ENCODE measurements at places on chromosomes 12 and 14.
A peak's percentile ranks its signal among the peaks of the same experiment; 100 is the strongest.

DNA sequence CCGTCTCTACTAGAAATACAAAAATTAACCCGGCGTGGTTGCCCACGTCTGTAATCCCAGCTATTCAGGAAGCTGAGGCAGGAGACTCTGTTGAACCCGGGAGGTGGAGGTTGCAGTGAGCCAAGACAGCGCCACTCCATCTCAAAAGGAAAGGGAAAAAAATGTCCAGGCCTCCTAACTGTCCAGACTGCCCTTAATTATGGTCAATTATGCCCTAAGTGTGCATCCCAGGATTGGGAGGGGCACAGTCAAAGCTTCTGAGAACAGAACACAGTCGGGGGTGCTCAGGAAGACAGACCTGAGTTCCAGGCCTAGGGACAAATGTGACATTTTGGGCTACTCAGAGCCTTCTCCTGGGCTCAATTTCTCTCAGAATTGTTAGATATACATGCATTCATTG, 31.8 kb upstream of the SMUG1 start:
- no peak for DNase-seq

DNA sequence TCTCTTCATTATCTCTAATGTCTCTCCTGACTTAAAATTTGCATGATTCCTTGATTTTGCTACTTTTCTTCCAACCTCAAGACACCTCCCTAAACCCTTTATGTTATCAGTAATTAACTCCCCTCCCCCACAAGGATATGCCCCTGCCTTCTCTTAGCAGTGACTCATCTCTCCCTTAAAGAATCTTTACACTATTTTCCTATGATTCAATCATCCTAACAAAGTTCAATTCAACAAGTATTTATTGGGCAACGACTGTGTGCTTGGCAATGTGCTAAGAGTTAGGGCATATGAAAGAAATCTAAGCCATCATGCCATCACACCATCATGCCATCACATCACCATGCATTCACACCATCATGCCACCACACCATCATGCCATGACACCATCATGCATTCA, 80.1 kb downstream of the ANO2 start:
- no peak for DNase-seq

- DNase-seq = no peak
These were observed 46.9 kb upstream of the IGF1 start for GRCh38 chr12:102527171-102527720.

DNA sequence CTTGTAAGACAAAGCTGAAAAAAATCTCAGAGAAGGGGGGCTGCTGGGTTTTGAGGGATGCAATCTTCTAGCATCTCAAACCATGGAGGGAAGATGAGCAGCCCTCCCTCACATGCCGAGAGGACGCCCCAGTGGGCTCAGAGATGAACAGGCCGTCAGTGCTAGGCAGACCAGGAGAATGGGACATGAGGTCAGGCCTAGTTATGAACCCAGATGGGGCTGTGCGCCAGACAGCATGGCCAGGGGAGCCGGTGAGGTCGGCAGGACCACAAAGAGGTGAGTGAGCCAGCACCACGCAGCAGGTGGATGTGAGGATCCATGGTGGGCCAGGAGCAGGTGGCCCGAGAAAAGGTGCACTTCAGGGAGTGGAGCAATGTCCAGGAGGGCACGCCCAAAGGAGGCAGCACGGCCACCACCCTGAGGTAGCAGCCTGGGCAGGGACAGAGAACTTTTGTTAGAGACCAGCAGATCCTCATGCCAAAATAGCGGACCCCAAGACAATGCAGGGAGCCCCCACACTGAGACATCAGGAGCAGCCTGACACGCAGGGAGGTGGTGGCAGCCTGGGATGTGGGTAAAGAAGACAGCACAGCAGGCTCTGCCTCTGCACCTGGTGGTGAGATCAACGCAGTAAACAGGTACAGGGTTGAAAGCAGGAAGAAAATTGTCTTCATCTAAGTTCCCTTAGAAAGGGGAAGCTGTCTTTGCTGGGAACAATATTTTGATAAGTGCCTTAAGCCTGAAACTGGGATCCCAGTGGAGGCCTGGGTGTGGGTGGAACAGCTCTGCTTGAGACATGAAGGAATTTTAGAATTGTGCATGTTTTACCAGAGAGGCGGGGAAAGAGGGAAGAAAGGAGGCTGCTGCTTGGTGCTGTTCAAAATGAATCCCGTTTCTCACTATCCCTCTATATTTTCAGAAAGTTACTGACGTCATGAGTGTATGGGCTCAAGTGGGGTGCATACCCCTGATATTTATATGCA, 17.8 kb upstream of the MCRS1 start:
- no peak for DNase-seq

DNA sequence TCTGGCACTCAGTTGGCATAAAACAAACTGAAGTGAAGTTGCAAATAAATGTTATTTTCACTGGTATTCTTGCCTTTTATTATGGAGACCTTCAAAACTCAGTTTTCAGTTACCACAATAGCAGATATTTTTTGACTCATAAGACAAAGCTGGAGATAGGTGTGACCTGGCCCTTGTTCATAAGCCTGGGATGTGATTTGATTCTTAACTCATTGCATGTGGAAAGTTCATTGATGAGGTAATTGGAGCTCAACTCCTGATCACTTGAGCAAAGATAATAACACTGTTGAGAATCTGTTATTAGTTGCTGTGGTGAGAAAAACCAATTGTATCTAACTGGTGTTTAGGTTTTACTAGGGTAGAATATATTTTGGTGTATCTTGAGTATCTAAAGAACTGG, 105.1 kb downstream of the AEBP2 start:
- no peak for DNase-seq

GRCh38 chr12:9755035-9755434, 5.7 kb downstream of the CD69 start:
- DNase-seq = no peak

- no peak for DNase-seq
These were observed 6.4 kb downstream of the NFKBIA start for GRCh38 chr14:35398071-35398584.

DNA sequence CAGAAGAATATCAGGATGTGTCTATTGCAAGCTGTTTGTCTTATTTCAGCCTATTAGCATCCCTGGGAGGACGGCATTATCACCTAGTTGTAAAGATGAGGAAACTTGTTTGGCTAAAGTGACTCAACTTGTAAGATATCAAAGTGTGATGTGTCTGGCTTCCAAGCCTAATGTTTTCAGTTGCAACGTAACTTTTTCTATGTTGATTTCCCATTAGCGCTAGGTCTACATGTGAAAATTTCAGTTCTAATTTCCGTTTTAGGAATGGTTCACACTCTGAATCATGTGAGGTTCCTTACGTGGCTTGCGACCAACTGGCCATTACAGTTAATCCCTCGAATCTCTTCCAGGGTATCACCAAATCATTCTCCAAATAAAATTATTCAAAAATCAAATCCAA, 58.0 kb downstream of the LLPH start:
- no peak for DNase-seq

- DNase-seq = no peak
These were observed 86.3 kb downstream of the LRP6 start for GRCh38 chr12:12180575-12180974.

DNA sequence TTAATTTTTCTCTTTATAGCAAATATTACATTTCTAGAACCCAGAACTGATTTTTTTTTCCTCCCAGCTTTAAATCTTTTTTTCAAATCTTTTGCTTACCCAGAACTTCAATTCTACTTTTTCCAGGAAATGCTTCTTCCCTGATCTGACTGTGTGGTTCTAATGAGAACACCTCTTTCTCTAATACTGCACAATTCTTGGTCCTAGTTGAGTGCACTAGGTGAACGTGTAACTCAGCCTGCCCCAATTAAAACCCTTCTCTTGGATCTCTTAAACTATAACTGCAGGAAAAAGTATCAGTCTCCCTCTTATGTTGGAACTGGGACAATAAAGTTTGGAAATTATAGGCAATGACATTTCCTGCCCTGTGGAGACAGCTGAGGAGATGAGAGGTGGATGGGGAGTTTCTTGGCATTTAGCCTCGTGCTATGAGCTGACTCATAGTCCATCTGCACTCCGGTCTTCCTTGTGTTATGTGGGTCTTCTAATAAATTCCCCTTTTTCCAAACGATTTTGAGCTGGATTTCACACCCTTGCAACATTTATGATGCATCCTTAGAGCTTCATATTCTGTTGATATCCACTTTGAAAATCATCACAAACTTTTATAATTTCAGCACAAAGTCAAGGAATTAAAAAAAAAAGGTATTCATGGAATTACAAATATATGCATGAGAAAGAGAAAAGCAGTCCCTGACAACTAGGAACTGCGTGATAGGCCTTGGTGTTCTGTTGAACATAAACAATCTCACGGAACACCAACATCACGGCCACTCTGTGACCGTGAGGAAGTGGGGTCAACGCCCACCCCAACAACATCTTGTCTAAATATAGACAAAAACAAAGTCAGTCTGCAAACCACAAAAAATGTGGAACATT, 52.4 kb downstream of the BRMS1L start:
- no peak for DNase-seq

GRCh38 chr14:104650057-104650980, 39.1 kb upstream of the INF2 start:
- DNase-seq = peak; percentile 63

DNA sequence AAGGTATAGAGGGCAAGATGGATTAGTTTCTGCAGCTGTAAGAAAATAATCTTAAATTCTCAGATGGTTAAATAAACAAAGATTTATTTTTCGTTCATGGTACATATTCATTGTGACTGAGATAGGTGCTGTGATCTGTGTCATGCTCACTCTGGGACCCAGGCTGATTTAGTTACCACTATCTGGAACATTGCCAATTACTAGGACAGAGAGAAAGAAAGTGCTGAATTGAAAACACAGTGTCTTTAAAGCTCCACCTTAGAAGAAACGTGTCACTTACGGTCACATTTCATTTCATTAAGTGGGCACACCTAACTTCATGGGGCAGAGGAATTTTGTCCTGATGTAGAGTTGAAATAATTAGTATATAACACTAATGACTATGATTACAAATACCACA, 430.0 kb downstream of the CCDC91 start:
- no peak for DNase-seq

- no peak for DNase-seq
These were observed 11.3 kb downstream of the MEG3 start for GRCh38 chr14:100836941-100837804.

DNA sequence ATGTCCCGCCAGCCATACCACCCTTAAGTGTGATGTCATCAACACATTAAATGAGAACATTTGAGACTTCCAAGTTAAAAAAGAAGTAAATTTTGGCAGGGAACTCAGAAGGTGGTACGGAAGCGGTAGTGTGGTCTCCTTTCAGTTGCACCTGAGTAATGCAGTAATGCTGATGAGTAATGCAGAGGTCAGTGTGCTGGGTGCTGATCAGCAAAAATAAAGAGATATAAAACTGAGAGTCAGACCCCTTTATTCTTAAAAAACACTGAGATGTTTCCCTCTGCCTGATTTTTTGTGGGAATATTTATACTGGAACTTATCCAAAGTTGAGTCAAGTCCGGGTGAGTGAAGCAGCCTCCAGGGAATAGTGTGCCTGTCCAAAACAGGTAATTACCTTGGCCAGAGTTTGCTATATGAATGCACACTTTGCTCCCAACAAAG, 370.6 kb upstream of the PRICKLE1 start:
- no peak for DNase-seq

GRCh38 chr12:79069009-79069408, 204.4 kb downstream of the SYT1 start:
- no peak for DNase-seq

DNA sequence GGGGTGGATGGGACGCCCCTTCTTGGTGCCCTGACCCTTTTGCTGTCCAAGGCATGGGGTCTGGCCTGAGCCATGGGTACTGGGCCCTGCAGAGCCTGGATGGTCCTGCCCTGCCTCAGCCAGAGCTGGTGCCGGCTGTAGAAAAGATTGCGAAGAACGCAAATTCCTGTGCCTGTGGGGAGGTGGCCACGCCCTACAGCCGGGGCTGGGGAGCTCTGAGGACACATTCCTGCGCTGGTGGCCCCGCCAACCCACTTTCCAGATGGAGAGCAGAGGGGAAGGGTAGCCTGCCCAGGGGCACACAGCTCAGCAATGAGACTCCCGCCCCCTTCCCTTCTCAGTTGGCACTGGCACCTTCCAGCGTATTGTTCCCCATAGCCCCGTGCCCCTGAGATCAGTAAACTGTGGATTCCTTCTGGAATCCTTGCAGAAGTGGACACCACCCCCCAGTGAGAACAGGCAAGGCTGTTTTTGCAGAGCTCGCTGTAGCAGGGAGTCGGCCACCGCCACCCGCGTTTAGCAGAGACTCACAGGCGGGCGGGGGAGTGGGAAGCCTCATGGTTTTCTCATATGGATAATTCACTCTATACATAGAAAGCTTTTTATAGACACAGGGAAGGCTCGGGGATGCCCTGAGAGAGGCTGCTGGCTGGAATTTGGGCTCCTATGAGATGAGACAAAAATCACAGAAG, 8.6 kb downstream of the INF2 start:
- DNase-seq = no peak

GRCh38 chr14:69087061-69087461, 65.9 kb downstream of the DCAF5 start:
- no peak for DNase-seq

- DNase-seq = no peak
These were observed 125.0 kb upstream of the FUT8 start for GRCh38 chr14:65287264-65288131.

DNA sequence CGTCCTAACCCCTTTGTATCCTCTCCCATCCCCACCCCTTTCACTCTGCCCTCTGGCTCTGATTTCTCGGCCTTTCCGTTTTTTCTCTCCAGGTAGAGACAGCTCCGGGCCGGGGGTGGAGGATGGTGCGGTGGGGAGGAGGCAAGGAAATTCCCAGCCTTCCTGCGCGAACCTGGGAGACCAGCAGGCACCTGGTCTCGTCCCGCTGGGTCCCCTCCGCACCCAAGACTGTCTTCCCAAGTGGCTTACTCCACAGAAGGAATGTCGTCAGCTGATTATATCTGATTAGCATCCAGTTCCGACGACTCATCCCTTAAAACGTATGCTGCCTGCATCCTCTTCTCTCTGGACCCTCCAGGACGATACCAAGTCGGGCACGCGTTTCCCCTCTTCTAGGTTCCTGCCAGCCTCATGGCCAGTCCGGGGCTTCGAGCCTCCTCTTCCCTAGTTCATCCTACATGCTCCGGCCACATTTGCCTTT, 42.2 kb upstream of the CAPRIN2 start:
- DNase-seq = no peak

DNA sequence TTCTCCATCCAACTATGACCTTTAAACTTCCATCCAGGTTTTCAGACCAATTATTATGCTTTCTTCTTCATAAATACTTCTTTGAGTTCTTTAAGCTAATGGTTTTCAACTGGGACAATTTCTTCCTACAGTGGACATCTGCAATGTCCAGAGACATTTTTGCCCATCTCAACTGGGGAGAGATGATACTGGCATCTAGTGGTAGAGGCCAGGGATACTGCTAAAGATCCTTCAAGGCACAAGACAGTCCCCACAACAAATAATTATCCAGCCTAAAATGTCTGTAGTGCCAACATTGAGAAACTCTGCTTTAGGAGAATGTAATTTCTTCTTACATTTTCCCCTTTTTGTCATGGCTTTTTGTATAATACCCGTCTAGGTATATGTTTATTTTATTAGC, 10.6 kb downstream of the TRHDE start:
- DNase-seq = peak; percentile 19

- no peak for DNase-seq
These were observed 52.7 kb upstream of the NR2C1 start for GRCh38 chr12:95126076-95126475.

- no peak for DNase-seq
These were observed 34.2 kb downstream of the KCNA1 start for GRCh38 chr12:4943938-4944284.

GRCh38 chr14:40576880-40577478, 1029.7 kb upstream of the LRFN5 start:
- DNase-seq = no peak
